CD4-positive, alpha-beta T cell (primary cell): ENCODE measurements at places on chromosomes 12 and 14.
A peak's percentile ranks its signal among the peaks of the same experiment; 100 is the strongest.

DNA sequence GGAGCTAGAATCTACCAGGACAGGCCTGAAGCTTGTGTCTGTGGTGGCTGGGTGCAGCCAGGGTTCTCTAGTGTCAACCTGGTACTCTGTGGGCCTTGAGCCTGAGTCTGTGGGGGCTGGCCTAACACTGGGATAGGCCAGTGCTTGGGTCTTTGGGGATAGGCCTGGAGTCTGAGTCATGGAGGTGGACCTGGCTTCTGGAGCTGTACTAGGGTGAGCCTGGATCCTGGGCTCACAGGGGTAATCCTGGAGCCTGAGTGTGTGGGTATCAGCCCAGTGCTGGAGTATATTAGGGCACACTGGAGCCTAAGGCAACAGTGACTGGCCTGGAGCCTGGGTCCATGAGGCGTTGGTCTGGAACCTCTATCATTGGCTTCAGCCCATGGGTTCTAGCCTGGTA, 182.5 kb upstream of the NPAS3 start:
- no peak for DNase-seq

DNA sequence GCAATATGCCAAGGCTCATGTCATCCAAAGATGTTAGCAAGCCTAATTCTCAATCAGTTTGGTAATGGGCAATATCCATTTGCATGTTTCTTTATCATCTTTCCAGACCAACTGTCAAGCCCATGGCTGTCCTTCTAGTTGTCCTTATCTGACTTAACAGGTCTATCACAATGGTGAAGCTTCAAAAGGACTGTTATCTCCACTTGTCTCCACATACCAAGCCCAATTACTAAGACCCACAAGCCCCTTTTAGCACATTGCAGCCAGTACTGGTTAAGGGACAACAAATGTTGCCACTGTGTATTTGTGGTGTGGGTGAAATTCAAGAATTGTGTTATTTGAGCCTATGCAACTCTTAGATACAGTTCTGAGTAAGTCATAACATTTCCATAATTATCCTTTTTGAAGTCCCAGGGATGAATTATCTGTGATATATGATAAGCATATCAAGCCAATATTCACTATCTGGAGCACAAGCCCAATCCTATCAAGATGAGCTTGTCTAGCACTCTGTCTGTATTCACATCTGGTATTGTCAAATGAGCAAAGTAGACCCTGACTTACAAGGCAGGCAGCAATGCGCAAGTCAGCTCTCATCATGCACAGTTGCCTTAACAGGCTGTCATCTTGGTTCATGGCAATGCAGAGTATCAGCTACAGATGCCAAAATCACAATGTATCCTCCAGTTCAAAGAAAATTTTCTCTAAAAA, 19.3 kb upstream of the ST8SIA1 start:
- no peak for DNase-seq

GRCh38 chr14:98169170-98169587, 1102.8 kb downstream of the BCL11B start:
- no peak for DNase-seq

- peak; percentile 71 for DNase-seq
Measured at GRCh38 chr12:106136263-106136662, 2.5 kb downstream of the NUAK1 start.

- DNase-seq, result no peak
Measured at GRCh38 chr14:101242442-101243385, 318.6 kb upstream of the DIO3 start.

DNA sequence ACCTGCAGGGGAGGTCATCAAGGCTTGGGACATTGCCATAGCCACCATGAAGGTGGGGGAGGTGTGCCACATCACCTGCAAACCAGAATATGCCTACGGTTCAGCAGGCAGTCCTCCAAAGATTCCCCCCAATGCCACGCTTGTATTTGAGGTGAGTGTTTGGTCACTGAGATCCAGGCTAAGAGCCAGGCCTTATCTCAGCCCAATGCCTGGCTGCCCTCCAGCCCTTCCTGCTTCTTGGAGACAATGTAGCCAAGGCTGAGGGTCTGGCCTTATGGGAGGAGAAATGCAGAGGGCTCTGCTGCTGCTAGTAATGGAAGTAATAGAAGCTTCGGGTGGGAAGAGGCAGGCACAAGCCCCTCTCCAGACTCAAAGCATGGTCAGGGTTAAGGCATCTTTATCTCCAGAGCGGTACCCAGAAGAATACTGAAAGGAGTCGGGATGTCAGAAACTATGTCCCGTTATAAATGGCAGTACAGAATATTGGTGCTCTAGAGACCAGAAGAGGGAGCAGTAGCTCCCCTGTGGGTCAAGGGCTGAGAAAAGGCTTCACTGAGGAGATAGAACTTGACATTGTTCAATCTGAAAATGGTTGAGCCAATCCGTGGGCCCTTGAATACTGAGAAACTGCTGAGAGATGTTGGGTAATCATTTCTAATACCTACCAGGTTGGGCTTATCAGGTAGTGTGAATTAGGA, 3.1 kb downstream of the FKBP4 start:
- DNase-seq, result no peak

DNA sequence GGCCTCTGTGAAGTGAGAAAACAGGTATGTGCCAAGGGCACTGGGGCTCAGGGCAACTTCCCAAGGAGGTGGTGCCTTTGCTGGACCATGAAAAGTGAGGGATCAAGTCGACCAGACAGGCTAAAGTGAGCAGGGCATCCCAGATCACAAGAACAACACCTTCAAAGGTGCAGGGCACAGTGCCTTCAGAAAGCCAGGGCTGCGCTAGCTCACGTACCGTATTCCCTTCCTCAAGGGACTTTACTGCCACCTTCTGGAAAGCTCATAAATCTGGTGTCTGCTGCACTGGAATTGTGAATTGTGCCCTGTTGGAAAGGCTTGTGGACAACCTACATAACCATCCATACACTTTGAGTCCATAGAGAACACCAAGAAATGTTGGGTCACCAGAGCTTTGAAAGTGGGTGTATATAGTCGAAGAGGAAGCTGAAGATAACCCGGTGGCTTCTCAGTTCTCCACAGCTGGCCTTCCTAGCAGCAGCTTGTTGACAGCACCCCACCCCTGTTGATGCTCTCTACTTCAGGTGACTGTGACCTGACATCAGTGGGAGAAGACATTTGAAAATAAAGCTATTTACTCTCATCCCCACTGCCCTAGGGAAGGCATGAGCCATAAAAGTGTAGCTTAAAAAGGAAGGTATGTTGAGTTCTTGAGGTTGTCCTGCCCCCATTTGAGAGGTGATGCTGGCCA, 24.5 kb downstream of the FIGNL2 start:
- DNase-seq, result no peak

DNA sequence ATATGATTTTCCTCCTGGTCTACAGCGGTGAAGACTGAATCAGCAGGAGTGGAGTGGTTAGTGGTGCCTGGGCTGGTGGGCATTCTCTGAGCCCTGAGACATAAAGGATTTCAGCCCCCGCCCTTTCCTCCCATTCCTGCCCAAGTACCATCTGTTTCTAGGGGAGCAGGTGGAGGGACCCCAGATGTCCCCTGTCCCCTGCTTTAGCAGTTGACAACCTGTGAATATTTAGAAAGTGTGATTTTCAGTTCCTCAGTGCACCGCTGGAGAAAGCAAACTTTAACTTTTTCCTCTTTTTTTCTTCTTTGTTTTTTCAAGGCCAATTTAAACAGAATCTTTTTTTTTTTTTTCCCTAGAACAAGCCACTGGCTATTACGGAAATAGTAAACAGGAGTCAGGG, 163.8 kb upstream of the MYL2 start:
- no peak for DNase-seq

- no peak for DNase-seq
Measured at GRCh38 chr12:65608319-65608916, 215.9 kb upstream of the HMGA2 start.

DNA sequence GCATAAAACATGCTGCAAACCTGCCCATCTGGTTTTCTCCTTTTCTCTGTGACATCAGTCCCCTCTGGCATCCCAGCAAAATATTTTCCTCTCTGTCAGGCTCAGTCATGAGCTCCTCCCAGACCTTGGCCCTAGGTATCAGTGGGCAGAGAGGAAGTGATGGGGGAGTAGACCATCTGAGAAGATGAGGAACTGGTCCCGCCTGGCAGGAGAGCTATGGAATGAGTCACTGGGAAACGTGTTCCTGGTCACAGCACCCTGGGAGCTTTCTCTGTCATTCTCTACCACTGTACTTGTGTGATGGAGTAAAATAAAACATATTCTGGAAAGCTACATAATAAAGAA, 5.0 kb upstream of the SRSF9 start:
- DNase-seq, result no peak

- DNase-seq, result no peak
Measured at GRCh38 chr14:68401317-68401716, 391.6 kb downstream of the ZFP36L1 start.

DNA sequence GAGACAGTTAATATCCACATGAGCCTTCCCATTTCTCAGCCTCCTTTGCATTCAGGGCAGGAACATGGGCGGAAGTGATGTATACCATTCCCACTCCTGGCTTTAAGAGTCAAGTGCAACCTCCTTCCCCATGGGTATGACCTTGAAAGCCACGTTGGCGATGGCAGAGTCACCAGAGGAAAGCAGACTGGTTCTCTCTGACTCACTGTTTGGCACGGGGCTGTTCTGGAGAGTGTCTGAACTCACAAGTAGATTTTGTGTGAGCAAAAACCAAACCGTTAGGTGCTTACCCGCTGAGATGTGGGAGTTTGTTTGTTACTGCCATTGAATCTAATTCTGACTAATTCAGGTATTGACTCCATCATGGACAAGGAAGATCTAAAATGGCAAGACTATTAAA, 36.7 kb upstream of the PZP start:
- no peak for DNase-seq

DNA sequence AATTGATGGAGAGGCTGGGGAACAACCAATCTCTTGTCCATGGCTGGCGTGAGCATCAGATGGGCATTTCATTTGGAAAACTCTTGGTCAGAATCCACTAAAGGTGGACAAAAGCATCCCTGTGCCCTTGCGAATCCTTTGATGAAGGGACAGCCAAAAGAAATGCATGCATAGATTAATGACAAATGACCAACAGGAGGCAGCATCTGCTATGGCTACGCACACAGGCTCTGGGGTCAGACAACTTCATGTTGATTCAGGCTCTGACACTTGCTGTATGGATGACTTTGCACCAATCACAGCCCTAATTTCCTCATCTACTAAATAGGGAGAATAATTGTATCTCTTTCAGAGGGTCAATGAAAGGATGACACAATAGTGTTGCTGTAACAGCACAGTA, 117.5 kb downstream of the ASCL4 start:
- peak; percentile 9 for DNase-seq

DNA sequence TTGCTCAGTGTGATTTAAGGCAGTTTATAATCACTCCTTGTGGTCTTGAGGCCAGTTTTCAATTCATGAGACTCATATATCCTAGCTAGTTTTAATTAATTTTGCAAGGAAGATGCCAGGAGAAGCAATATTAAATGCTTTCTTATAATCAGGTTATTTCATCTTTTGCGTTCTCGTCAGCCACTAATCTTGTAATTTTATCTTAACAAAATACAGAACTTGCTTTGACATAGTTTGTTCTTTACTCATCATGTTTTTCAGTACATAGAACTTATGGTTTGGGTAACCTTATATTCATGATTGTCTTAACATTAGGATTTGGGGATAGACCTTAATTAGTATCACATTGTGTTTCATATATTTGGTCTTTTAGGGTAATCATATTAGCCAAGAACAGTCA, 76.0 kb downstream of the LIN52 start:
- DNase-seq, result no peak

DNA sequence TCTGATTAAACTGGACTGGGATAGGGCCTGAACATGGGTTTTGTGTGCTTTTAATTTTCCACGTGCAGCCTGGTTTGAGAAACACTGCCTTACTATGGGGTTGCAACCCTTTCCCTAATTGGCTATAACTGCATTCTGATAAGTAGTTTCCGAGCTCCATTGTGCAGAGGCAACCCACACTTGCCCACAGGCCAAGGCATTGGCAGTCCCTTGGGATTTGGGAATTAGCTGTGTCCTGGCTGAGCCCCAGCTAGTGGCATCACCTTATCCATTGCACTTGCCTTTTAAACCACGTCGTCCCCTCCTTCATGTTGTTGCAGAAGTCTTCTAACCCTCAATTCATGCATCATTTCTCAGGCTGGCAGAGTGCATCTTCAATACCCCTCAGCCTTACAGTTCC, 10.2 kb downstream of the VCPKMT start:
- no peak for DNase-seq

- DNase-seq, result no peak
Measured at GRCh38 chr12:21073129-21073528, 57.9 kb upstream of the SLCO1B1 start.

DNA sequence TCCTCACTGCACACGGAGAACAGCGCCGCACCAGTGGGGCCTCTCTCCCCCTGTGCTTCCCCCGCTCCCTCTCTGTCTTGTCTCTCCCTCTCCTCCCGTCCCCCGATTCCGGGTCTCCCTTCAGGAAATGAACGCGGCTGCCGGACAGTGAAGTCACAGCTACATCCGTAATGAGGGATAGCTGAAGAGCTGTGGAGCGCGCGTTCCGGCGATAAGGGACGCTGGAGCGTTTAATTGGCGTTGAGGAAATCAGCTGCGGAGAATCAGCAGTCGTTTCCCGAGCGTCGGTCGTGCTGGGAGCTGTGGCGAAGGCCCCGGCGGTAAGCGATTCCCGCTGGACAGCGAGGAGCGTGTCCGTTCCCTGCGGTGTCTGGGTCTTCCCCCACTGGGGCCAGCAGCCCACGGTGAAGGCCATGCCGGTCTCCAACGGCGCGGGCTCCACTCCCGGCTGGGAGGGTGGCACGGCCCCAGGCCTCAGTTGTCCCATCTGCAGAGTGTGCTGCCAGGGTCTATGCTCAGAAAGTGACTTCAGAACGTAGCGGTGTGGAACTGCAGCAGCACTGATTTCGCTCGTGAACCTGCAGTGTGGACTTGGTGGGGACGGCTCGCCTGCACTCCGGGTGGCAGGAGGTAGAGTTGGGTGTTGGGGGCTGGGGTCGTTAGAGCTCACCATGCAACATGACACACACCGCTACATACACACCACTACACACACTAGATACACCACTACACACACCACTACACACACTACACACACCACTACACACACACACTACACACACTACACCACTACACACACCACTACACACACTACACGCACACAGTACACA, 10.9 kb downstream of the NOC4L start:
- DNase-seq, result no peak

GRCh38 chr14:67416810-67417209, 4.8 kb upstream of the PLEK2 start:
- no peak for DNase-seq

- no peak for DNase-seq
Measured at GRCh38 chr14:84579292-84579691, 950.7 kb upstream of the FLRT2 start.

DNA sequence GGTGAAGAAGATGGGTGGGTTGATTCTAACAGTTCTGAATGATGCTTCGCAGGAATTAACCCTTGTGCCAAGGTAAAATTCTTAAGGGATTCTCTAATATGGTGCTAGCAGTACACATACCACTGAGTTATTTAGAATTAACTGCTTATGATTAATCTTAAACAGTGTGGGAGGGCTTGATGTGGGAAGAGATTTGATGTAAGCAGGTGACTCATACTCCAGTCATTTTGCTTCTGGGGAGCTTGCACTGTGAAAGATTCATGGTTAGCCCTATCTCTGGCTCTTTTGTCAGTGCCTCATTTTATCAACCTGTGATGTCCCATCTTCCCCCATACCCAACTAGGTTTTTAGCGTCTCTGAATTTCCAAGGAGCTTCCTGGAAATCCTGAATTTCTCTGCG, 83.8 kb downstream of the NRXN3 start:
- DNase-seq, result no peak
